ENCODE measurements at places on chromosomes 4 and X.

GRCh38 chr4:188444500-188444899 is 305.3 kb downstream of the TRIML1 start:
- DNase-seq: no peak

DNA sequence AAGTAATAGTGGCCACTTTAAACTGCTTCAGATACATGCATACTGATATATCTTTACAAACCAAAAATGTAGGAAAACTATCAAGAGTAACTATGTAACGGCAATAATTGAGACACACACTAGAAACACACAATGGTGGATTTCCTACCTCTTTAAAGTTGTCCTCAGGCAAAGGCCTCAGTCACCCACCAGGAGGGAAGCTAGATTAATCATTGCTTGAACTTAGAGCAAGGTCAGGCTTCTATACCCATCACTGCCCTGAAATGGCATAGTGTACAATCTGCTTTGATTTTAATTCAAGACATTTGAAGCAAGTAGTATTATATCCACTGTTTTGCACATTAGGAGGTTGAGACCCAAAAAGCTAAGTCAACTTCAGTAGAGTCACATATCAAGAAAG is 110.9 kb downstream of the AREG start:
- no peak for DNase-seq

- DNase-seq: no peak
Measured at GRCh38 chr4:2790583-2791517, 2.0 kb upstream of the SH3BP2 start.

- no peak for DNase-seq
Measured at GRCh38 chrX:45847961-45848360, 647.3 kb upstream of the DIPK2B start.

GRCh38 chrX:56130031-56130430 is 102.1 kb upstream of the KLF8 start:
- no peak for DNase-seq

DNA sequence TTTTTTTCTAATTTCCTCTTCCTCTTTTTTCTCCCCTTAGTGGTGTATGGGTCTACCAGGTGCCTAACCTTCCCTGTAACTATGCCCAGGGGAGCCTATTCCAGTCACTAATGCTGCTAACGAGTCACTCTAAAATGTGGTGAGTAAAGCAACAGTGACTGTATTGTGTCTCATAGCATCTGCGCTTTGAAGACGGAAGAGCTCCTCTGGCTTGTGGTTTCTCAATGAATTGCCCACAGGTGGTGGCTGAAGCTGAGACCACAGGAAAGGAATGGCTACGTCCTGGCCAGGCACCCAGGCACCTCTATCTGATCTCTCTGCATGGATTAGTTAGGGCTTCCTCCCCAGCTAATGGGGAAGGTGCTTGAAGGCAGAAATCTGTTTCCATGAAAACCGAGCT is 763.5 kb upstream of the FRG1 start:
- no peak for DNase-seq

GRCh38 chrX:110282922-110283321 is 35.0 kb downstream of the AMMECR1 start:
- no peak for DNase-seq

- no peak for DNase-seq
Measured at GRCh38 chr4:11843927-11844326, 415.2 kb upstream of the HS3ST1 start.

- DNase-seq: no peak
Measured at GRCh38 chrX:114889481-114889880, 127.9 kb downstream of the IL13RA2 start.

- no peak for DNase-seq
Measured at GRCh38 chrX:39599339-39599738, 498.4 kb downstream of the BCOR start.

DNA sequence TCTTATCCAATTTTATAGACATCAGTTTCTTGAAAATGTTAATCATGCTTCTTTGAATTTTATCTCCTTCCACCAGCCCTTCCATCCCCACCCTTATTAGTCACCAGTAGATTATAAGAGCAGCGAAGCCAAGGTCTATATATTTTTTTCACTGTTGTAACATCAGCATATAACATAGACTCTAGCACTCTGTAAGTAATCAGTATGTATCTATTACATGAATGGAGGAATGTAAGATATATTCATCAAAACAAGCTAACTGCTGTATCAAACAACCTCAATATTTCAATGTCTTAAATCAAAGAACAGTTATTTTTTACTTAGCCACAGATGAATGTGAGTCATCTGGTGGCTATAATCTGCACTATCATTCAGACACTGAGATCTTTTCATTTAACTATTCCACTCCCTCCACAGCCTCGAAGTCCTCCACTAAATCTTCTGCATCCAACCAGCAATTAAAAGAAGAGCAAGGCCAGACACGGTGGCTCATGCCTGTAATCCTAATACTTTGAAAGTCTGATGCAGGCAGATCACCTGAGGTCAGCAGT is 178.9 kb downstream of the CENPC start:
- DNase-seq: no peak

DNA sequence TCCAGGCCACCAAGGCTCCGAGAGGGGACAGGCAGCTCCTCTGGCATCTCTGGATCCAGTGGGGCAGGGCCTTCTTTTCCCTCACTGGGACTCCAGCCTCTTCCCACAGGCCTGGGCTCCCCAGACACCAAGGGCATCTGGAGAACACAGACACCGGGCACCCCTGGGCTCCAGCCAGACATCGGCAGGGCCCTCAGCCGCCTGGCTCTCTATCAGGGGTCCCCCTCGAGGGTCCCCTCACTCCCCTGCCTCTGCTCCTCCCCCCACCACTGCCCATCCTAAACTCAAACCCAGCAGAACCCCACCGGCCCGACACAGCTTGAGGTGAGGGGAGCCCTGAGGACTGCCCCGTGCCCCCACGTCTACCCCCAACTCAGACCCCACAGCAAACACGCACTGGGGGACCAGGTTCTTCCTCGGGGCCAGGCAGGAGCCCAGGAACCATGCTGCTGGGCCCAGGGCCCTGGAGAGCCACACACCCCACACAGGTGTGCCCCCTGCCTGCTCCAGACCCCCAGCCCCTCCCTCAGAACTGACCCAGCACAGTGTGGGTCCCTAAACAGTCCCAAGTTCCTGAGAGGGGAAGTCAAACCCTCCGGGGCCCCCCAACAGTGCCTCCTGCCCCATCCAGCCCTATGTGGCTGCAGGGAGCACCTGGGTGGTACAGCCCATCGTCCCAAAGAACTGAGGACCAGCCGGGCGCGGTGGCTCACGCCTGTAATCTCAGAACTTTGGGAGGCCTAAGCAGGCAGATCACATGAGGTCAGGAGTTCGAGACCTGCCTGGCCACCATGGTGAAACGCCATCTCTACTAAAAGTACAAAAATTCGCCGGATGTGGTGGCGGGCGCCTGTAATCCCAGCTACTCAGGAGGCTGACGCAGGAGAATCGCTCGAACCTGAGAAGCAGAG is 86.8 kb downstream of the FAM53A start:
- DNase-seq: no peak

- peak; percentile 24 for DNase-seq
Measured at GRCh38 chrX:316351-317325, 2.0 kb downstream of the GTPBP6 start.

DNA sequence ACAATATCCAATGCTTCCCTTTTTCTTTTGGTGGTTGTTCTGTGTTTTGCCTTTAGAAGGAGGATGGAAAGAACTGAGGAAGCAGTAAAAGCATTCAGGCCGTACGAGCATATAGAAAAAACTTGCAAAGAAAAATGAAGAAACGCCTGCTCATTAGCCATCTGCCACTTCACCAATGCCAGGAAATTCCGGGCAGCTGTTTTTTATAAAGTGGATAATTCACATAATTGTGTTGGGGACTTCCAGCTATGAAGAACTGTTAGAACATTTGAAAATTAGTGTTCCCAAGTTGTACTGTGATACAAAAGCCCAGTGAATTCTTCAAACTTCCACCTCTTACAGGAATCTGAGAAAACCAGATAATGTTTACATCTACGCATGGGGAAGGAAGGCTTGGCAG is 11.7 kb downstream of the RELL1 start:
- DNase-seq: no peak

GRCh38 chr4:95105983-95106382 is 348.2 kb downstream of the BMPR1B start:
- no peak for DNase-seq

DNA sequence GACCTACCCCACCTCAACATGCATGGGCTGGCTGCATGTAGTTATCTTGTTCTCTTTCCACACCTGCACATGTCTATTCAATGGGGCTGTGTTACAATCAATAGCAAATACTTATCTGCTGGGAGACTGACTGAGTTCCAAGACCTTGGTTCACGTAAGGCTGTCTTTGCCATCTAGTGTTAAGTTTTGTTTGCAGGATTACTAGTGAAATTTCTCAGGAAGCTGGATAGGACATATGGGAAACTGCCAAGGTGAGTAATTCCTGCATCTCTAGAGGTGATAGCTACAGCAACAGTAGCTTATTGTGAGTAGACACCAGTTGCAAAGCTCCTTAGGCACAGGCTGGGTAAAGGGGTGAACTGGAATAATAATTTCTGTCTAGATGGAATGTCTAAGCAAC is 177.5 kb downstream of the ENOX2 start:
- DNase-seq: no peak

GRCh38 chr4:135065366-135065765 is 863.8 kb upstream of the PABPC4L start:
- no peak for DNase-seq

DNA sequence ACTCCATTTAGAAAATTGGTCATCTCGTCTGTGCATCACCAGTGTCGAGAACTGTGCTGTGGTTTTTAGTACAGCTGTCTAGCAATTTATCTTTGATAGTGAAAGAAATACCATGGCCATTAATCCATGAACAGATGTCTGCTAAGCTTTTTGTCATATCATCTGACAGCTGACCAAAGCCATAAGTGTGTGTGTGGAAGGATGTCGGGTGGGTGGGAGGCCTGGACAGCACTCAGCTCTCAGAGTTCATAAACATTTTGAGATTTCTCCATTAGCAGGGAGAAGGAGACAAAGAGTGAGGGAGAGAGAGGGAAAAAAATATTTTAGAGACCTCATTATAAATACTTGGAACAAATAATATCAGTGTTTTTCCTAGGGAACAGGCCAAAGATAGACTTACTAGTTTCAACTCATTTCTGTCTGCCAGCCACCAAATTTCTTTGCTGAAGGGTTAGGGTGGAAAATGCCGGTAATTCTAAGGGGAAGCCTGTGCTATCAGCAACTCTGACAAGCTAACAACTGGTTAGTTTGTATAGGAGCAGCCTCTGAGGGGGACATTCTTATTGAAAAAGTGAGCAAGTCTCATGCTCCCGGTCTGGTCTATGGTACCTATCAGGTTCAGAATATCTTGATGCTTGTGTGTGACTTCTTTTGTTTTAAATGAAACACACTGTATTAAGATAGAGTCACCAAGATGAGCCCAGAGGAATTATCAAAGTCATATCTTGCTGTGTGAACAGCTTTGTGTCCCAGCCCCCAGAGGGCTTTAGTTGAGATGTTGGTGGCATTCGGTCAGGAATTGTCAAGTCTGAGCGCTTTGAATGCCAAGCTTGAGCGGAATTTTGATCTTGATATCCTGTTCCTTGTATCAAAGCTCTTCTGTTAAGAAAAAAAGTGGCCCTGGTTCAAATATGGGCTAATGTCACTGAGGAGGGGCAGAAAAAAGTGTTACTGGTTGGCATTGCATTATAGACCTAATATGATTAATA is 41.9 kb upstream of the PDLIM3 start:
- no peak for DNase-seq

- no peak for DNase-seq
Measured at GRCh38 chrX:122943918-122944317, 240.2 kb upstream of the GRIA3 start.

- DNase-seq: peak; percentile 61
Measured at GRCh38 chrX:78104447-78105176, 564 bp downstream of the PGK1 start.

DNA sequence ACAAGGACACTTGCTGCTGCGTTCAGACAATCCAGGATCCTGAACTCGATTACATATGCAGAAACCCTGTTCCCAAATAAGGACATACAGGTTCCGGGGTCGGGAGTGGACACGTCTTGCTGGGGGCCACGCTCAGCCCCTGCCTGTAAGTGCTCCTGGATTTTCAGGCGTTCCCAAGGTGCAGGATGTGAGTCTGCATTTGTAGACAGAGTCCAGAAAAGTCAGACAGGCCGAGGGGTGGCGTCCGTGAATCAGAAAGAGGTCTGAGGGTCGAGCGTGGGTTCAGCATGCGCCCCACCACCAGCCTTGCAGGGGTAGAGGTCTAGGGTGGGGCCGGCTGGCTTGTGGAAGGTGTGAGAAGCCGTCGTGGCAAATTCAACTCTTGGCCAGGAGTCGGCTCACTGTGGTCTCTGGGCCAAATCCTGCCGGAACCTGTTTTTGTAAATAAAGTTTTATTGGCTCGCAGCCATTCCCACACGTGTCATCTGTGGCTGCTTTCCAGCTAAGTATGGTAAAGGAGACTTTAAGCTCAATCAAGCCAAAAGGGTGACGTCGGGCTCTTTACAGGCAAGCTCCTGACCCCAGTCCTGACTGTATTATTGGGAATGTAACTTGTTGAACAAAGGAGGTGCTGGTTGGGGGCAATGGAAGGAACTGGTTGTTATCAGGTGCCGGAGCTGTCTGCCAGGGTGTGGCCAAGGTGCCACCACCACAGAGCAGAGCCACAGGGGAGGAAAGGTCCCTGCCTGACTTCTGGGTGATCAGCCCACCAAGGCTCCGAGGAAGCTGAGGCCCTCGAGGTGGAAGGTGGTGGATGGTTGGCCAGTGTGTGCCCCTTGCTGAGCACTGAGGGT is 7.4 kb downstream of the DOK7 start:
- DNase-seq: no peak

GRCh38 chr4:44071959-44072955 is 376.4 kb downstream of the KCTD8 start:
- no peak for DNase-seq

GRCh38 chr4:119478446-119479179 is 150.0 kb downstream of the PDE5A start:
- no peak for DNase-seq

GRCh38 chr4:108940634-108941033 is 177.8 kb upstream of the ETNPPL start:
- DNase-seq: no peak
